ENCODE measurements at places on chromosomes 1 and 21.

DNA sequence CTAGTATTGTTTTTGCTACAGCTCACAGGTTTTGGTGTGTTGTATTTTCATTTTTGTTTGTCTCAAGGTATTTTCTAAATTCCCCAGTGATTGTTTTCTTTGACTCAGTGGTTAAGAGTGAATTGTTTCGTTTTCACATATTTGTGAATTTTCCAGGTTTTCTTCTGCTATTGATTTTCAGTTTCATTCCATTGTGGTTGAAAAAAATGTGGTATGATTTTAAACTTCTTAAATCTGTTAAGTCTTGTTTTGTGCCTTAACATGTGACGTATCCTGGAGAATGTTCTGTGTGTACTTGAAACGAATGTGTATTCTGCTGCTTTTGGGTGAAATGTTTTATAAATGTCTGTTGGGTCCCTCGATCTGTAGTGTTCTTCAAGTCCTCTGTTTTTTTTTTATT, 117.9 kb downstream of the KIF26B start:
- no peak for DNase-seq

DNA sequence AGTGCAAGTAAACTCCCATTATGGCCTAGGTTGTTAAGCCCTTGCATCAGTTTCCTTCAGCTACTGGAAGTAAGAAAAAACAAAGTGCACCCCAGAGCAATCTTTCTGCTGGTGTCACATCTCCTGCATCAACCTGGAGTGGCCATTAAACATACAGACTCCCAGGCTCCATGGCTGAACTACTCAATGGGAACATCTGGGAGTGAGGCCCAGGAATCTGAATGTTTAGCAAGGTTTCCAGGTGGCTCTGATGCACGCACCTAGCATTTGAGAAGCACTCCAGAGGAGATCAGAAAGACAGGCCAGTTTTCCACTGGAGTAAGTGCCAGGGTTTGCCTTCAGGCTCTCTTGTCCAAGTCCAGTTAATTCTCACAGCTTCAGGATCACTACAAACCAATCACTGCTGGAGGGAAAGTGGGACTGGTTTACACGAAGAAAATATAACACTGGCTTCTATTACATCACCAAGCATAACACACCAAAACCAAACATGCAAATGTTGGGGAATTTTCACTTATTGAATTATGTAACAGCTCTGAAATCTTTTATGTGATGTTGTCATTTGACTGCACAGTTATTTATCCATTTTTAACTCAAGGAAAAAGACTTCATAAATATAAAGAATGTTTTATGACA, 22.3 kb upstream of the ABCA4 start:
- no peak for DNase-seq

GRCh38 chr1:198072177-198072576, 84.6 kb upstream of the NEK7 start:
- DNase-seq: no peak

GRCh38 chr1:194809215-194809614, 1622.8 kb upstream of the B3GALT2 start:
- DNase-seq: no peak

DNA sequence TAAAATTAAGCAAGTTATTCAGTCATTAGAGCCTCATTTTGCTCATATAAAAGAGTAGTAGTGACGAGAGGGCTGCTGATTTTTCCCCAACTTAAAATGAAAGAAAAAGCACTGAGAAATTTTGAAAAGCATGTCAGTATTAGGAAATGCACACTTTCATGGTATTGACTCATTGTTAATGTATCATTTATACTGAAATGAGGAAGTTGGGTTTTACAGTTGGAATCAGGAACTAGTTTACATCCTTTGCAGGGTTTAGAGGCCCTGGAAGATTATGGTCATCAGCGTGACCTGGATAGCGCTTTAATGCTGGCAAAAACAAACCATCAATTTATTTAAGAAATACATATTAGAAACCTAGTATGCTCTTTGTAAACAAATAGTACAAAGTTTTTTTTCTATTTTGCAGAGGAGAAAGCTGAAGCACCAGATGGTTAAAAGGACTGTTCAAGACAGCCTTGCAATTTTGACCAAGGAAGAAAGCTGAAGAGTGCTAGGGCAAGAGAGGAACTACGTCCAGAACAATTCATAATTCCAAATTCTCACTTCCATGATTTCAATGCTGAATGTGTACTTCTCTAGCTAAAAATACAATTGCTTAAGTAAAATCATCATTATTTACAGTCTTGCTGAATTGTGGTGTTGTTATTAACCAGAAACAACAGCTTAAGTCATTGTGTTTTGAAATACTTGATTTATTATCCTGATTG, 94.8 kb upstream of the SGIP1 start:
- DNase-seq: no peak

GRCh38 chr1:162724583-162725120, 65.8 kb upstream of the HSD17B7 start:
- DNase-seq: no peak

DNA sequence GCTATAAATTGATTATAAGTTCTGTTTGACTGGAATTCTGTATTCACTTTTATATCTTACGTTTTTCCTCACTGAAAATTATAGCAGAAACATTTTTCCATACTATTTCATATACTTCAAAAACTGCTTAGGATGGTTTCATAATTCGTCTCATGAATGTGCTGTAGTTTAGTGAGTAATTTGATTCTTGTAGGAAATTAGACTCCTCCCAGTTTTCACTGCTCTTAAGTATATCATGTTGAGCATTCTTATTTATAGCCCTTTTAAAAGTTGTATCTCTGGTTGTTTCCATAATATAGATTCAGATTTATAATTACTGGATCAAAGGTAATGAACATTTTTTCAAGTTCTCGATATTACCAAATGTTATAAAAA, 250.6 kb downstream of the FMN2 start:
- DNase-seq: no peak

GRCh38 chr21:45575304-45575992, 33.2 kb upstream of the SLC19A1 start:
- DNase-seq: no peak
